ENCODE measurements at places on chromosomes 2 and 18.
A peak's percentile ranks its signal among the peaks of the same experiment; 100 is the strongest.

- peak; percentile 14 for DNase-seq
Observed at GRCh38 chr2:98487806-98488189, 43.1 kb downstream of the INPP4A start.

DNA sequence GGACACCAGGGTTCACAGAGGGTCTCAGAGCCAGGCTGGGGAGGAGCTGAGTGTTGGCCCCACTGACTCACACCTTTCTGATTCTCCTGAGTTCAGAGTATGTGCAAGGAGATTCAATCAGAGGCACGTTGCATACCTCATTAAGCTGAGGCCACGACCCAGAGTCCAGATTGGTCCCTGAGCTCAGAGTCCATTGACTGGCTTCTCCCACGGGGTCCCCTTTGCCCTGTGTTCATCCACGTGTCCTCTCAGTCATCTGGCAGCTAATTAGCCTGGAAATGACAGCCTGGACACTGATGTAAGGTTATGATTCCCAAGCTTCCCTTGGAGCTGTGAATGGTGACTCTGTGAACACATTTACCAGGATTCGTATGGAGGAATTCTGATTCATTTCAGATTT lies 267.2 kb downstream of the SH3BP4 start:
- DNase-seq: no peak

DNA sequence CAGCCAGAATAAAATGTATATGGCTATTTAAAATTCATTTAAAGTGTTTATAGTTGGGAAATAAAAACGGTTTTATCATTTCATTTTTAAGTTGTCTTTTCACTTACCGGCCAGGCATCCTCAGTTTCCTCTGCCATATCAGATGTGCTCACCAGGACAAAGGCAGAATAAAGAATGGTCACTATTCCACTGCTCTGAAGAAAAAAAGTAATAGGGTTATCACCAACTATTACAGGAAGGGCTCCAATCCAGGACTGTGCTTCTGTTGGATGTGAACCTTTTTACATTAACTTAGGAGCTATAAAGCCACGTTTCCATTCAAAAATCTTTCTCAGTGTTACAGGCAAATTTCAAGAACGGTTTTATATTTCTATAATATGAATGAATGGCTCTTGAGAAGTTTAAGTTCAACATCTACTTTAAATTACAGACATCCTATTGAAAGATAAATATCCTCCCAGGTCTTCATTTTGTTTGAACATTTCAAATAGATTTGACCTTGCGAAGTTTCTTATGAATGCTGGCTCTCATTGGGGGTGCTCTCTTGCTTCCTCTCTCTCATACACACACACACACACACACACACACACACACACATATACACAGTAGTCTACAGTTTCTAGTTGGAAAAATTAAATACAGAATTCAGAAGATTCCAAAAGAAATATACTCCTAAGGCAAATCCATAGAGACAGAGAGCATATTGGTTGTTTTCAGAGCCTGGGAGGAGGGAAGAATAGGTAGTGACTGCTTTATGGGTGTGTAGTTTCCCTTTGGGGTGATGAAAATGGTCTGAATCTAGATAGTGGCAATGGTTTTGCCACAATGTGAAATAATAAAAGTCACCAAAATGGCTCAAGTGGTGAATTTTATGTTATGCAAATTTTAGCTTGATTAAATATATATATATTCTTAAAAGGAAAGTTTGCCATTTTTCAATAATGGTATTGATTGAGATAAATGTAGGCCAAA lies 2.9 kb upstream of the SLC40A1 start:
- DNase-seq: no peak

DNA sequence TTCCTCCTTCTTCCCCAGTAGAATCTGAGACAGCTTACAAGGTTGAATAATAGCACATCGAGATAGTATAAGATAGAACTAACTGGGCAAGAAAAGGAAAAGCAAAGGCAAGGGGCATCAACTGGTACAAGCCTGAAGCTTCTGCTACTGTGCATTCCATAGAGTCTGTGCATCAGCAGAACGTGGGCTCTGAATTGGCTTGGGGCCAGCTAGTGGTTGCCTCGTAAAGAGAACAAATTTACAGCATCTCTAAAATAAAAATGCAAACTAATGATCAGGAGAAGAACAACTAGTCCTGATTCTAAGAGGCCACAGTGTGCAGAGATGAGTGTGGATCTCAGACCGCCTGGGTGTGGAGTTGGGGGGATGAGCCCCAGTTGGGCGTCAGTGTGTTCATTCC lies 36.6 kb downstream of the UPP2 start:
- DNase-seq: peak; percentile 12

GRCh38 chr18:55124078-55124763 lies 165.0 kb upstream of the CCDC68 start:
- DNase-seq: peak; percentile 72
